ENCODE measurements at places on chromosomes 6 and 20.
A peak's percentile ranks its signal among the peaks of the same experiment; 100 is the strongest.

- no peaks in the 10 kb centered on the region for H3K27me3 ChIP-seq
- no peak overlapping the region for H3K27ac ChIP-seq
- no peak for DNase-seq
- H3K4me3 ChIP-seq, result no peak overlapping the region
Observed at GRCh38 chr6:160238278-160238711, 20.3 kb downstream of the SLC22A2 start.

DNA sequence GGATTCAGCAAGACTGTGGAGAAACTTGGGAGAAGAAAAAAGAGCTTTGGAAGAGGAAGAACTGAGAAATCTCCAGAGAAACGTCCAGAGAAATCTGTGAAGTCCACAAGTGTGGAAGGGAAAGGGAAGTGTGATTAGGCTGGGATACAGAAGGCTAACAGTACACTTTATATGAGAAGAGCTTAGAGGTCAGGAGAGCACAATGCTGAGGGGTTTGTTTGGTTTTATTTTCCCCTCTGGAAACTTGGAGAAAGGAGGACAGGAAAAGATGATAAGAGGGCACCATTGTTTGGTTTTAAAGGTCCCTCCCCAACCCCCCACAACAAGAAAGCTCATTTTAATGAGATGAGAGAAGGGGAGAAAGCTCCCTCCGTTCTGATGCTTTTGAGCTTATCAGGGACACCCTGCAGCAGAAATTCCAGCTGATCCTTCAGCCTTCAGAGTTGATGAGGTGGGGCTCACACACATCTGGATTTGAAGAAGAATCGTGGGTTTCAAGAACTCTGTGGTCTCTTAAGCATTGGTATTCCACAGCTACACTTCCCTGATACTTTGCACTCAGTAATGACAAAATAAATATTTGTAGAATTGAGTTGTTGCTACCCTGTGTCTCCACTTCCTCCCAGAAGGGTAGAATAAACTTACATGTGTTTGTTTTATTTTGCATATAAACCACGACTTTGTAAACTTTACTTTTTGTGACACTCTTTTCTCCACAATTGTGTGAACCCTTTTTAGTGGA lies 1.9 kb downstream of the NT5E start:
- DNase-seq, result no peak
- peak overlapping the region; percentile 86 for H3K4me3 ChIP-seq
- peaks cover 42% of the 10 kb centered on the region for H3K4me1 ChIP-seq
- peaks cover 26% of the 10 kb centered on the region for H3K27me3 ChIP-seq
- no peak overlapping the region for H3K27ac ChIP-seq

GRCh38 chr6:109877028-109878004 lies 100.8 kb upstream of the GPR6 start:
- no peak overlapping the region for H3K27ac ChIP-seq
- no peaks in the 10 kb centered on the region for H3K36me3 ChIP-seq
- no peaks in the 10 kb centered on the region for H3K27me3 ChIP-seq
- H3K4me3 ChIP-seq, result no peak overlapping the region
- no peak for DNase-seq

DNA sequence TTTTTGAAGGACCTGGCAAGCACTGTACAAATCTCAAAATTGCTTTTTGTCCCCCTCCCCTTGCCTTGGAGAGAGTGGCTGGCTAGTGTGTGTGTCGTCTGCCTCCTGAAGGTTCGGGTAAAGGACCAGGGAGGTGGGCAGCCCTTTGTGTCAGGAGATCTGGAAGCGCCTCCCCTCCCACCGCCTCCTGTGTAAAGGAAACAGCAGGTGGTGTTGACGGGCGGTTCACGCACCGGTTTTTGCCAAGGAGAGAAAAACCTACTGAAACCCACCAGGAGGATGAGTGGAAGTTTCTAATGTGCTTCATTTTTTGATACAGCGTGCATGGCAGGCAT lies 1.2 kb downstream of the ENTPD6 start:
- peak overlapping the region; percentile 97 for H3K4me3 ChIP-seq
- peaks cover 3% of the 10 kb centered on the region for H3K27me3 ChIP-seq
- H3K27ac ChIP-seq, result peak overlapping the region; percentile 98
- no peak for DNase-seq
- H3K4me1 ChIP-seq, result peaks cover 22% of the 10 kb centered on the region
- H3K36me3 ChIP-seq, result no peaks in the 10 kb centered on the region

- DNase-seq, result no peak
- H3K36me3 ChIP-seq, result peaks cover 12% of the 10 kb centered on the region
- no peak overlapping the region for H3K4me3 ChIP-seq
- H3K27me3 ChIP-seq, result no peaks in the 10 kb centered on the region
- H3K4me1 ChIP-seq, result no peaks in the 10 kb centered on the region
Observed at GRCh38 chr20:49032455-49032854, 13.7 kb upstream of the CSE1L start.

GRCh38 chr6:149013586-149014344 lies 266.9 kb downstream of the UST start:
- H3K4me1 ChIP-seq, result no peaks in the 10 kb centered on the region
- no peaks in the 10 kb centered on the region for H3K36me3 ChIP-seq
- H3K4me3 ChIP-seq, result no peak overlapping the region
